H9 (cell line): ENCODE measurements at places on chromosomes 3 and 15. TPM values are rescaled to one million over a fixed set of nuclear protein-coding genes. Genes with fewer than 3 reads are reported as not detected.

The APOD gene
- total RNA-seq: not detected in 2 replicates

- no peaks in the 10 kb centered on the region for H3K27me3 ChIP-seq
- H3K4me3 ChIP-seq: no peak overlapping the region
- H3K4me1 ChIP-seq: peaks cover 2% of the 10 kb centered on the region; the same call in 1 of the 2 replicates
- H3K27ac ChIP-seq: no peak overlapping the region
- H3K36me3 ChIP-seq: no peaks in the 10 kb centered on the region
Measured at GRCh38 chr3:134846911-134847317, 51.9 kb downstream of the EPHB1 start.

DNA sequence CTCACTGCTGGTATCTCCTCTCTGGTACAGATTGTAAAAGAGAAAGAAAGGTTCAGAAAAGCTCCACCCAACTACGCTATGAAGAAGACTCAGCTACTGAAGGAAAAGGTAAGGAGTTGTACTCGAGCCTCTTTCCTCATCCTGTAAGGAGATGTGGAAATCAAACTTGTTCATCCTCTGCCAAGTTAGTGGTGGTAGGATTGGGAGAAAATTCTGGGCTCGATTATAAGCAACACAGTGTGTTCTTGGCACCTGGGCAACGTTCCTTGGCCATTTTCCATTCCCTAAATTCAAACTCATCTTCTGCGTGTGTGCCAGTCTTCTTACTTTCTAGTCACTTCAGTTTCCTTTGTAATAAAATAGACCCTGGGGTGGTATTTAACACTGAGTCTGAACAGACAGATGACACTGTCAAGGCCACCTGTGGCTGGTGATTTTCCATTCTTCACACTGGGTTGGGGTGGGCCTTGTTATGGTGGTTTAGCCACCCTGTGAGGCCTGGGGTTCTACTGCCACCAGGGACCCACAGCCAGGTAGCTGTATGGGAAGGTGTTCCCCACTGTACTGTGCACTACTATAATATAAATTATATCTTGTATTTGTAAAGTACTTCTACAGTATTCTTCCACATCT is 17.1 kb upstream of the ITPKA start:
- peaks cover 52% of the 10 kb centered on the region; the same call in 2 of the 3 replicates for H3K36me3 ChIP-seq
- H3K4me1 ChIP-seq: no peaks in the 10 kb centered on the region
- H3K27me3 ChIP-seq: no peaks in the 10 kb centered on the region
- no peak overlapping the region for H3K27ac ChIP-seq

DNA sequence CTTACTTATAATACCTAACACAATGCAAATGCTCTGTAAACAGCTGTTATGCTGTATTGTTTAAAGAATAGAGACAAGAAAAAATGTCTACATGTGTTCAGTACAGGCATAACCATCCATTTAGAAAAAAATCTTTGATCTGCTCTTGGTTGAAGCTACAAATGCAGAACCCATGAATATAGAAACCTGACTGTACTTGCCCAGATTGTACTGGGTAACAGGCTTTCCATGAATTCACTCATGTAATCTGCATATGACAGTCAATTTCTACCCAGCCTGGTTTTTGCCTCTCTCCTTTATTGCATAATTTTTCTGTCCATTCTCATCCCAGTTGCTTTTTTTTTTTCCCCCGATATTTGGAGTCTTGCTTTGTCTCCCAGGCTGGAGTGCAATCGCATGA is 62.6 kb upstream of the ETV5 start:
- H3K4me3 ChIP-seq: no peak overlapping the region
- no peaks in the 10 kb centered on the region for H3K36me3 ChIP-seq
- no peak for DNase-seq
- no peak overlapping the region for H3K27ac ChIP-seq
- no peaks in the 10 kb centered on the region for H3K27me3 ChIP-seq
- no peaks in the 10 kb centered on the region for H3K4me1 ChIP-seq

The MUSTN1 gene
- 0.55 and 0.72 TPM in 2 replicates for total RNA-seq

DNA sequence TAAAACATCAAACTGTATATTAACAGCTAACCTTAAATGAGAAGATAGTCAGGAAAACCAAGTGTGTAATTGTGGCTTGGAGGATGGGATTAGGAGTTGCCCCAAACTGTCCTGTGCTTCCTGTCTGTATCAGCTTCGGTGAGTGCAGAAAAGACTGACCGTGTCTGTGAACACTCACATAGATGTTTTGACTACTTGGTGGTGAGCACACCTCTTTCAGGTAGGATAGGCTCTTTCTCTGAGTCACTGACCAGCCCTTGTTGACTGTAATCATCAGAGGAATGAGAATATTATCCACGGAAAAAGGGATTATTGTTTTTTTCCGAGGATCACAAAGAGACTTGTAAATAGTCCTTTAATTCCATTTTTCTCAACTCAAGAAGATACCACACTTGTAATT is 51.5 kb downstream of the GMNC start:
- no peaks in the 10 kb centered on the region for H3K27me3 ChIP-seq
- H3K36me3 ChIP-seq: no peaks in the 10 kb centered on the region
- DNase-seq: no peak
- no peaks in the 10 kb centered on the region for H3K4me1 ChIP-seq

GRCh38 chr3:177348974-177349373 is 151.7 kb upstream of the TBL1XR1 start:
- H3K4me3 ChIP-seq: no peak overlapping the region
- H3K27ac ChIP-seq: no peak overlapping the region
- DNase-seq: no peak
- peaks cover 23% of the 10 kb centered on the region; the same call in 1 of the 2 replicates for H3K27me3 ChIP-seq
